ENCODE measurements at places on chromosomes 5 and 9. TPM values are rescaled to one million over a fixed set of nuclear protein-coding genes. Genes with fewer than 3 reads are reported as not detected.

GRCh38 chr5:68215898-68216244 lies 315 bp downstream of the PIK3R1 start:
- DNase-seq, result no peak

The EQTN gene
- total RNA-seq, result not detected

The TNFSF15 gene
- 0.23 TPM for total RNA-seq

- no peak for DNase-seq
Measured at GRCh38 chr5:134837530-134838181, 8.1 kb upstream of the C5orf24 start.

DNA sequence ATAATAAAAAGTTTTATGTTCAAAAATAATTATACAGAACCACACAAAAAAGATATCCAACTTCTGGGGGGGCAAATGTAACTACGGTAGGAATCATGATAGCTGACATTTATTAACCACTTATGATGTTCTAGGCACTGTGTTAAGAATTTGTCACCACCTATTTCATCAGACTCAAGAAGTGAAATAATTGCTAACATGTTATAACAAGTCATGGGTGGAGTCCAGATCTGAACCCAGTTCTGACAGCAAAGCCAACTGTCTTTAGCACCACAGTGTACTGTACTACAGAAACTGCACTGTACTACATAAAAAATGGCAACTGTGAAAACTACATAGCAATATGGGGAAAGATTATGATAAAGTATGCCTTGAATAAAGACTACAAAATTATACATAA lies 3.0 kb upstream of the SAP30L start:
- DNase-seq, result no peak

DNA sequence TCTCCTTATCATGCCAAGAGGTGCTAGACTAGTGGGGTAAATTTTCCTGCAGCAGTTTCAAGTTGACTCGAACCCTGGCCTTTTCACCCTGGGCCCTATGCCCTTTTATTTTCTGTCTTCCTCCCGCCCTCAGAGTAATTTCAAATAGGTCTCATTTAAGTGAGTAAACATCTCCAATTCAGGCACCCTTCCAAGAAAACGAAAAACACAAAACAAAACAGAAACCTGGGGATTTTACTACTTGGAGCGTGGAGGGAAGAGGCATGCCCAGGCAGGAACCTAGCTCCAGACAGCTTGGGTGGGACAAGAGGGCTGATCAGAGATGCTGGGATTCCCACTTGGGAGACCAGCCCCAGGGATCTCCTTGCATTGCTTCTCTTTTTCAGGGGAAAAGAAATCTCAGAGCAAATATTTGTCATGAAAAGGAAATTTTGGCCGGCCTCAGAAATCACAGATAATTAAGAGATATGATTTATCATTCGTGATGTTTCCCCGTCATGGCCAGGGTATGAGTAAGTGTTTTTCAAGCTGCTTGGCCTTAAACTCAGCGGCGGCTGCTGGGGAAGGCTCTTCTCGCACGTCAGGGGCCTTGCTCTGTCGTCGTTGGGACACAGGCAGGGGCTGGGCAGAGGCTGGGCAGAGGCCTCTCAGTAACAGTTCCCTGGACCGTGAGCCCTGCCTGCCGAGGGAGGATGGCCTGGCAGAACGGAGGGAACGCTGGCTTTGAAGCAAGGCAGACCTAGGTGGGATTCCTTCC lies 248.6 kb upstream of the KLF4 start:
- no peak for DNase-seq

DNA sequence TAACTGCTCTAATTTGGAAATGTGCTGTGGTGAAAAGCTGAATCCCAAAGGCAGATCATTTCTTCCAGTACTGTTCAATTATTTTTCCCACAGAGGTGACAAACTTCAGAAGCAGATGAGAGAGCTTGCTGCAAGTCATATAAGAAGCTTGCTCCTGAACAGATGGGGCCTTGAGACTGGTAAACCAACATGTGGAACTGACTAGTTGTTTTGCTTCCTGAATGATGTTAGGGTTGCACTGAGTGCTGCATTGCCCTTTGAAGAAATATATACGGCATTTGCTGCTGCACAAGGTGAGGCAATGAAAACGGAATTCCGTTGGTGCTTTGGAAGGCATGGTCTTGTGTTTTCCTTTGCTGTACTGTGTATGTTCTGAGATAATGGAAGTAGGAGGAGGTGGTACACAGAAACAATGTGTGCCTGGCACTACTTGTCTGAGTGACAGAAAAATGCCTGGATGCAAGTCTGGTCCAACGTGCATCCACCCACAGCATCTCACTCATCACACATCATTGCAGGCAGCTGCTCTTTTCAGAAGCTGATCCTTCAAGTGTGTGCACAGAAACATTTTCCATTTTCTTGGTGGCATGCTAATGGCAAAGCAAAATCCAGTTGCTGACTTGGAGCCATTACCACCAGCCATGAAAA lies 76.9 kb downstream of the ANKH start:
- no peak for DNase-seq

The PAPPA gene
- 5.4 TPM for total RNA-seq

GRCh38 chr9:104073770-104074133 lies 20.4 kb upstream of the SMC2 start:
- DNase-seq, result no peak
